ENCODE measurements at places on chromosomes 4 and X. TPM values are rescaled to one million over a fixed set of nuclear protein-coding genes. Genes with fewer than 3 reads are reported as not detected.

GRCh38 chr4:113071805-113072204 lies 22.4 kb downstream of the ANK2 start:
- DNase-seq = no peak

DNA sequence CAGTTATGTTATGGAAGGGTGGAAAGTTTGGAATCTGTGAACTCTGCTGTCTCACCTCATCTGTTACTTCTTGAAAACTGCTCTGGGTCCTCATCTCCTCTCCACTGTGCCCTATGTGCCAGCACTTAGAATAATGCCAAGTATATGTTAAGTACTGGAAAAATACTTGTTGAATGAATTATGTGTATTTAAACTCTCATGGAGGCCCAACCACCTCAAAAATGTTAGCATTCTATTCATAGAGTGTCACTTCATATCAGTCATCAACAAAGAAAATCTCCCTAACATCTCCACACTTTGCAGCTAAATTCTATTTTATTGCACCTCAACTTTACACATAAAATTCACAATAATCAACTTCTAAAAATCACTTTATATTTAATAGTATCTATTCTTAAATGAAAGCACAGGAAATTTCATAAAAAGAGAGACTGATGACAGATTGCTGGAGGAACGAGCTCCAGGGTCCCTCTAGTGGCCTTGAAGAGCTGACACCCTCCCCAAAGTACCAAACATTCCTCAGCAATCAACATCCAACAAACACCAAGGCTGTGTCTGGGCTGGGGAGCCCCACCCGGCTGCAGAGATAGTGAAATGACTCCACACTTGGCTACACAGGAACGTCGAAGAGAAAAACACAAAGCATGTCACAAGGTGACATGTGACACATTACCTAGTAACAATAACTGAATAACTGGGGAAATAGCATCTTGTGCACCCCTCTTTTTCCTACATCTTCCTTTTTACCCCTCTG lies 45.8 kb downstream of the SLC39A8 start:
- DNase-seq = peak; percentile 31

DNA sequence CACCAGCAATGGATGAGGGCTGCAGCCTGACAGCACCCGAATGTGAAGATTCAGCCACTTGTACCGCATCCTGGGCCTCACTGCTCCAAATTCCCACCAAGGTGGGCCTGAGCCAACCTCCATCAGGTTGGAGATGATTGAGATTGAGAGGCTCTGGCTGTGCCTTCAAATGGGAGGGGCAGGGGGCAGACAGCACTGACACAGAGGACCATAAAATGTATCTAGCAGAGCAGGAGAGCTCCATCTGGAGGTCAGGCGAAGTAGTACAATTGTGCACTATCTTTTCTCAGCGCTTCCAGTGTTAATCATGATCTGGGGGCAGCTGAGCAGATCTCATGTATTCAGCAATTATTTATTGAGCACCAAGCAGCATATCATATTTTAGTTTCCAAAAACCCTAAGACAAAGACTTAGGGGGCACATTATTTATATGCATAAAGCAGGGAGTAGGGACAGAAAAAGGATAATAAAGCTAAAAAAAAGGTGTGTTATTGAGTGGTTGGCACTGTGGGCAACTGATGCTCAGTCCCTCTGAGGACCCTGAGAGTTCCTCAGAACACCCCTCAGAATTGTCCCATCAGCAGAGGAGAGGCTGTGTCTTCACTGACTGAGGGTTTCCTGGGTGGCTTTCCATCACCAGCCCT lies 31.6 kb upstream of the C1QTNF7 start:
- no peak for DNase-seq

DNA sequence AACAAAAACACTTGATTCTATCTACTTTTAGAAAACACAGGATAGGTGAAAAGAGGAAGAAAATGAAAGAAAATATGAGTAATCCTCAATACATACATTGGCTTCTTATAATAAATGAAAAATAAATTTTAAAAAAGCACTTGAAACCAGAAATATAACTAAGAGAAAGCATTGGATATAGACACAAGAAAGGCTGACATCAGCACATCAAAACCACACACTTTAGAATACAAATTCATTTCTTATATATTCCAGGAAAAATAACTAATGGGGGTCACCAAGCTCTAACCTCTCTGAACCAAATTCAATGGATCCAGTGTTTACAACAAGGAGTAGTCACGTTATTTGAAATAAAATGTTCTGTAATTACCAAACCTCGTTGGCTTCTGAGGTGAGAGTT lies 133.5 kb downstream of the REELD1 start:
- DNase-seq = no peak

DNA sequence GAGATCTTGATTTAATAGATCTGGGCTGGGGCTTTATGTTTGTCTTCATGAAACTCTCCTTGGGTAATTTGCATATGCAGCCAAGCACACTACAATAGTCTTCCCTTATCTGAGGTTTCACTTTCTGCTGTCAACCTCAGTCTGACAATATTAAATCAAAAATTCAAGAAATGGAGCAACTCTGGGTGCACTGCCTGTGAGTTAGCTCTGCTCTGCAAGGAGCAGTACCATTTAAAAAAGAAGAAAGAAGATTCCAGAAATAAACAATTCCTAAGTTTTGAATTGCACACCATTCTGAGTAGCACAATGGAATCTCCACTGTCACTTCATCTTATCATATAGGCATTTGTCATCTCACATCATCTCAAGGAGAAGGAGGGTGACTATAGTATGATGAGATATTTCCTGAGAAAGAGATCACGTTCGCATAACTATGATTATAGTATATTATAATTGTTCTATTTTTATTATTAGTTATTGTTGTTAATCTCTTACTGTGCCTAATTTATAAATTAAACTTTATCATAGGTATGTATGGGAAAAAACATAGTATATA lies 9.4 kb downstream of the FNIP2 start:
- no peak for DNase-seq

- no peak for DNase-seq
These were observed 45.2 kb downstream of the FHDC1 start for GRCh38 chr4:152981278-152981677.

DNA sequence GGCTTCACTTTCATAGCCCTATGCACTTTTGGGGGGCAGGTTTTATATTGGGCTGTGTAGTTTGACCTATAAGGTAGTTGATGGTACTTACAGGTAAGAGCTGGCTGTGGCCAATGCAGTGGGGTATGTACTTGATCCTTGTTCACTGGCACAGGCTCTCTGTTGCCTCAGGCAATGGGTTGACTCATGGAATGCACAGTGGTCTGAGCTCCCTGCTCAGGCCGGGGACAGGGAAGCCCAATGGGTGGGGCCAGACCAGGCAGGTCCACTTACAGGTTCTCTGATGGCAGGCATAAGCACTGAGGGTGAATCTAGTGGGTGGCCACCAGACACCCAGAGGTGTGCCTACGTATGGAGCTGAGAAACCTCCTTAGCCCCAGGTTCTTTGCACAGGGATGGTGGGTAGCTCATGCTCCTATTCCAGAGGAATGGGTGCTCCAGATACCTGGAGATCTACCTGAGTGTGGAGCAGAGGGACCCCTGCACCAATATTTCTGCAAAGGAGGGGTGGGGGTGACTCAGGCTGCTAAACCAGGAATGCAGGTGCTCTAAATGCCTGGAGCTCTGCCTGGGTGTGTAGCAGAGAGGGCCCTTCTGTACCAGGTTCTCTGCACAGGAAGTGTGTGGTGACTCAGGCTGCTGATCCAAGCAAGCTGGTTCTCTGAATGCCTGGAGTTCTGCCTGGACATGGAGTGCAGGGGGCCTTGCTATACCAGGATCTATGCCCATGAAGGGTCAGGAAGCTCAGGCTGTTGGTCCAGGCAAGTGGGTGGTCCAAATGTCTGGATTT lies 52.3 kb downstream of the IL1RAPL2 start:
- DNase-seq = no peak

Gene TENM3
- 3.0 TPM for total RNA-seq

Gene HSD17B13
- total RNA-seq = 0.32 TPM

Gene MED14
- 23.9 TPM for total RNA-seq

Gene CISD2
- total RNA-seq = 14.1 TPM

Gene CLRN2
- not detected for total RNA-seq

All from Right ventricle myocardium superior (tissue), 1 donor.